Stimulated activated CD4-positive, alpha-beta T cell treated with anti-CD3 and anti-CD28 coated beads, Interleukin-4, amount 100 ng/mL, for 24 hours (primary cell): ENCODE measurements at places on chromosomes 12 and 14.

DNA sequence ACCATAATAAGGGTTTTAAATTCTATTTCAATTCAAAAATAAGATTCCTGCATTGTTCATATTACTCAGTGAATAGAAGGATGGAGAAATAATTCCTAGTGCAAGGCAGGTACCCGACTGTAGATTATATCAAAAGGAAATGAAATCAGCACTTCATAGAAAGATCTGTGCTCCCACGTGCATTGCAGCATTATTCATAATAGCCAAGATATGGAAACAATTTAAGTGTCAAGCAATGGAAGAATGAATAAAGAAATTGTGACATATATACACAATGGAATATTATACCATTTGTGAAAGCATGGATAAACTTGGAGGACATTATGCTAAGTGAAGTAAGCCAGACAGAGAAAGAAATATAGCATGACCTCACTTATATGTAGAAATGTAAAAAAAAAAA lies 53.8 kb downstream of the SLC6A15 start:
- no peak for DNase-seq

GRCh38 chr14:23301969-23302289 lies 730 bp downstream of the PPP1R3E start:
- no peak for DNase-seq

GRCh38 chr14:61454545-61454944 lies 133.2 kb downstream of the PRKCH start:
- no peak for DNase-seq

GRCh38 chr14:33377596-33378390 lies 439.1 kb downstream of the NPAS3 start:
- no peak for DNase-seq

DNA sequence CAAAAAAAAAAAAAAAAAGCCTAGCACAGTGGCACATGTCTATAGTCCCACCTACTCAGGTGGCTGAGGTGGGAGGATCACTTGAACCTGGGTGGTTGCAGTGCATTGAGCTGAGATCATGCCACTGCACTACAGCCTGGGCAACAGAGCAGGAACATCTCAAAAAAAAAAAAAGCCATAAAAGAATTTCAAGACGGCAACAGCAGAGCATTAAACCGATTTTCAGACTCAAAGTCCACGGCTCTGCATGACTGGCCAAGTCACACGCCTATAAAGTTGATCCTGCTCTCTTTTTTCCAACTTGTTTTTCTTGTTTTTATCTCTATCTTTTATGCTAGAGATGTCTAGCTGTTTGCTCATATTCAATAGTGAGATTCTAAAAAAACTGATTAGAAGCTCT lies 45.3 kb downstream of the FBXO34 start:
- no peak for DNase-seq

DNA sequence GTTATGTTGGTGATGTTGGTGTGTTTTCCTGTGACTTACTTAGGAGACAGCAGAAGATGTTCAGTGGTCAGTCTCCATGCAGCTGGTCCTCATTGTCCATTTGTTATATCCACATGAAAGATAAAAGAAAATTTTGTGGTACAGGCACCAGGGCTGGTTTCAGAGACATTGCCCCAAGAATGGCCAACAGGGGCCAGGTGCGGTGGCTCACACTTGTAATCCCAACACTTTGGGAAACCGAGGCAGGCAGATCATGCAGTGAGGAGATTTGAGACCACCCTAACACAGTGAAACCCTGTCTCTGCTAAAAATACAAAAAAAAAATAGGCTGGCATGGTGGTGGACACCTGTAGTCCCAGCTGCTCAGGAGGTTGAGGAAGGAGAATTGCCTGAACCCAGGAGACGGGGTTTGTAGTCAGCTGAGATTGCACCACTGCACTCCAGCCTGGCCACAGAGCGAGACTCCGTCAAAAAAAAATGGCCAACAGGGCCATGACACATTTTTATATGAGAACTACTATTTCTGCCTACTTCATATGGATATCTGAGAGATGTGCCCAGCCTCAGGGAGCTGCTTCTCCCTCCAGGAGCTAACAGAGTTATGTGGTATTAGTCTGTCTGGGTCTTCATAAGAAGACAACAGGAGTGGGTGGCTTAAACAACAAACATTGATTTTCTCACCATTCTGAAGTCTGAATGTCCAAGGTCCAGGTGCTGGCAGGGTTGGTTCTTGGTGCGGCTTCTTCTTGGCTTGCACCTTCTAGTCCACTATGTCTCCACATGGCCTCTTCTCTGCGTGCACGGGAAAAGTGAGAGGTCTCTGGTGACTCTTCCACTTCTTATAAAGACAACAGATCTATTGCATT lies 821.7 kb downstream of the TMEM121 start:
- no peak for DNase-seq

GRCh38 chr14:90870950-90871604 lies 54.8 kb upstream of the TTC7B start:
- DNase-seq, result no peak

DNA sequence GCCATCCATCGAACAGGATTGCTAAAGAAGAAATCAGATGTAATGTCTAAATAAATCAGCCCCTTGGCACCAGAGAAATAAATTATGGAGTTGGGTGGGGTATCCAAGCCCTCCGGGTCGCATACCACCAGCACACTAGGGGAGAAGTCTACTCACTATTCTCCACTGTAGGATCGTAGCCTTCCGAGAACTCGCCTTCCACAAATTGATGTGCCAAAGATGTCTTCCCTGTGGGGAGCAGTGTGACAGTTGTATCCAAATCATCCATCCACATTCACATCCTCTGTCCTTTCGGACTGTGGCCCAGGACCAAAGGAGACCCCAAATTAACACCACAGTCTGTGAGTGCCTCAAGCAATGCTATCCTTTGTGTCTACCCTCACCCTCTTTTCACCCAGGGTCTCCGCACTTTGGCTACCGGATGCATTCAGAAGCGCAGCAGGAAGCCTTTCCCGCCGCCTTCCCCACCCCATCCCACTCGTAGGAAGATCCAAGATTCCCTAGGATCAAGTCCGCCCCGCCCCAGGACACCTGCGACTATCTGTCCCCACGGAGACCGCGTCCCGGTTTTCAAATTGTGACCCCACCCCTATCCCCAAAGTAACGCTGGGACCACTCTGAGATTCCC lies 786 bp downstream of the RHEBL1 start:
- DNase-seq, result no peak

DNA sequence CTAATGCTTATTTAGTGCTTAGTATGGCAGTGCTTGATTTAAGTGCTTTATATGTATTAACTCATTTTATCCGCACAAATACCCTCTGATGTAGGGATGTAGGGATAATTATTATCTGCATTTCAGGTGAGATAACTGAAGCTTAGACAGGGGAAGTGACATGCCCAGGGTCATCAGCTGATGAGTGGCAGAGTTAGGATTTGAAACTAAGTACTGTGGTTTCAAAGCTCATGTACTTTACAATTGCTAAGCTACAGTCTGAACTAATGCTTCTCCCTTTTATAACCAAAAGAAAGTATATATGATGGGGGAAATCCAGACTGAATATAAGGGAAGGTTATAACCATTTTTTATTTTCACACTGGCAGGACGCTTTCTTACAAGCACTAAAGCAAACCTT lies 229.6 kb upstream of the NAV3 start:
- DNase-seq, result no peak

DNA sequence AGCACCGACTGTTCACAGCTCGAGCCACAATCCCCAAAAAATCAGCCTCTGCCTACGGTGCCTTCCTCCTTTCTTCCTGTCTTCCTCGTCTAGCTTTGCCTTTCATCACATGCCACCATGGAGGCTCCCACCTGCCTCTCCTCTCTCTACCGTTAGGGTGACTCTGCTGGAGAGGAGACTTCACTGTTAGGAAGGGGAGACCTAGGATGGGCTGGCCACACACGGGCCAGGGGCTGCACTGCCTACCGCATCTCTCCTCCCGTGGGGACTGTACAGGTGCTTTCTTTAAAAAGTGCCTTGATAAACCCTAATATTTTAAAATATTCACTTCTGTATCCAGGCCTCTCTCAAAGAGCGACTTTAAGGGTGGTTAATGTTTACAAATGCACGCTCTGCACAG lies 1104.7 kb downstream of the BCL11B start:
- no peak for DNase-seq

- DNase-seq, result no peak
Measured at GRCh38 chr12:90770861-90771260, 184.1 kb downstream of the CCER1 start.

GRCh38 chr12:76247992-76248391 lies 100.2 kb downstream of the BBS10 start:
- DNase-seq, result no peak

- DNase-seq, result no peak
Measured at GRCh38 chr14:103045371-103045869, 11.9 kb downstream of the CDC42BPB start.

GRCh38 chr12:52379536-52379935 lies 5.9 kb downstream of the KRT84 start:
- no peak for DNase-seq

- no peak for DNase-seq
Measured at GRCh38 chr12:132356691-132357622, 27.6 kb upstream of the GALNT9 start.
